ENCODE measurements at places on chromosomes 12 and 14.

- no peak for DNase-seq
These were observed 125.3 kb upstream of the HIF1A start for GRCh38 chr14:61569812-61570548.

DNA sequence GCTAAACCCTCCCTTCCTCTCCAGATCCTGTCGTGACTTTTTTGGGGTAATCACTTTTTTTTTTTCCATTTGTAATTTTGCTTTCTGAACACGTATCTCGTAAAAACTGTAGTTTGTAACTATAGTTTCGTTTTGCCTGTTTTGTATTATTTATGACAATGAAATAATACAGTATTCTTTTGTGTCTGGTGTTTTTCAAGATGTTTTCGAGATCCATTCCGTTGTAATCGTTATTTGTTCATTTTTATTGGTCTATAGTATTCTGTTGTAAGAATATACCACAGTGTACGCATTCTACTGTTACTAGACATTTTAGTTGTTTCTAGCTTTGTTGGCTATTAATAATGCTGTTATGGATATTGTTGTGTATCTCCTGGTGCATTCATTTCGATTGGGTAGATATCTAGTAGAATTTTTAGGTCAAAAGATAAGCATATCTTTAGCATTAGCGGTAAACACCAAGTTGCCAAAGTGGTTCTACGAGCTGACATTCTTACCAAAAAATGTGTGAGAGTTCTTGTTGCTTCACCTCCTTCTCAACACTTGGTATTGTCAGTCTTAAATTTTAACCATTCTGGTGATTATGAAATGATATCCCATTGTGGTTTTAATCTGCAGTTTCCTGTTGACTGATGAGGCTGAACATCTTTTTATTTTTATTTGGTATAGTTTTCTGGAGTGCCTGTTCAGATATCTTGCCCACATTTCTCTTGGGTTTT, 92.3 kb upstream of the EVL start:
- DNase-seq = no peak

DNA sequence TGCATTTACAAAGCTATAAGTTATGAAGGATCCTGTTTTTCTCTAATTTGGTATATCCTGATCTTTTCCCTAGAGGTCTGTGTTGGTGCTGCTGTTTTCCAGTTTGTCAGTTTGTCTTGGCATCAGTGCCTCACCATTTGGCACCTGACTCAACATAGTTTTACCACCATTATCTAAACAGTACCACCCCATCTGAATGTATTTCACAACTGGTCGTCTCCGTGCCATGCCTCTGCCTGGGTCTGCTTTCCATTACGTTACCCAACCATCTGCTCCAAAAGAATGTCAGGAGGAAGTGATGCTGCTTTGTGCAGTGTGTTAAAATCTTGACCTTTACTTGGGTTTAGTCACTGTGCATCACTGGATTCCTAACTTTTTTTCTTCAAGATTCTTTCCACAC, 129.3 kb upstream of the RASSF8 start:
- DNase-seq = no peak

DNA sequence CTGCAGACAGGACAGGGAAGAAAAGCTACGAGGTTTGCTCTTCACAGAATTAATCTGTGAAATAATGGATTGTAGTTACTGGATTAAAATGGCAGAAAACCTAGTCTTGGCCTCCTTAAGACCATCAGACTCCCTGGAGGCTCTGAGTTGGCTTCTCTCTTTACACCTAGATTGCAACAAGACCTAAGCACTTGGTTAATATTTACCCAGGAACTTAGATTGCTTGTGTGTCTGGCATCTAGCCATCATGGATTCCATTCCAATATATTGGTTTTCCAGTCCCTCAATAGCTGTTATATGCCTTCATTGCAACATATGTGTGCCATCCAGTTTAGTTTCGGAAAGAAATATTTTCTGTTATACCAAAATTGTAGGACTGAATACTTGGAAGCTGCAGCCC, 1.9 kb upstream of the GTF2A1 start:
- DNase-seq = no peak

DNA sequence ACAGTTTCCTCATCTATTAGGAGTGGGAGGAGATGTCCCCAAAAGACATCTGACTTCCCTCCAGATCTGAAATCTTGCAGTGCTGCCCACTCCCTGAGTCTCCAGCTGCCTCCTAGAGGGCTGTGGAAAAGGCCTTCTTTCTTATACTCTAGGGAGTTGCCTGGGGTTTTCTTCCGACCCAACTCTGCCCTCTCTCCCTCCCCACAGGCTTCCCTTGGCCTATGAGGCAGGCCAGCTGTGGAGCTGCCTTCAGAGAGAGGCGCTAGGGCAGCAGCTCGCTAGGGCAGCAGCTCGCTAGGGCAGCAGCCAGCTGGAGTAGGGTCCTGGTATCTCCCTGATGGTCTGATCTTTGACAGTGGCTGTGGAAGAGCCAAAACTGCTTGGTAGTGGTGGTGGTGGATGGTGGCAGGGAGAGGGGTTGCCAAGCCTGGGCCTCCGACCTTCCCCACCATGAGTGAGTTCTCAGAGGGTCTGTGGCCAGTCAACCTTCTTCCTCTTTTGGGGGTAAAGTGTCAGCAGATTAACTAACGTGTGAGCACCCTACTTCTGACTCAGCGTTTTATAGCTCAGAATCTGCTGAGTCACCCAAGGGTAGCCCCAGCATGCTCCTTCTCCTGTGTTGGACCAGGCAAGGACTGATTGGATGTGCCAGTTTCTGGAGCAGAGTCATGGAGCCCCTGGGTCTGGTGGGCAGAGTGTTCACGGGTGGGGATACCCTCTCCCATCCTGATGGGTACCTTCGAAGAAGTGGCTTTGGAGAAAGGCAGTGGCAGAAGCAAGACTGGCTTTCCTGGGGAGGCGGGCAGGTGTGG, 2.3 kb downstream of the SLC48A1 start:
- no peak for DNase-seq

GRCh38 chr12:27020761-27021160, 1.6 kb upstream of the MED21 start:
- DNase-seq = no peak

GRCh38 chr14:83706231-83706954, 1823.6 kb upstream of the FLRT2 start:
- DNase-seq = no peak

GRCh38 chr12:25069224-25069623, 120.3 kb upstream of the BCAT1 start:
- no peak for DNase-seq

- DNase-seq = no peak
These were observed 26.1 kb downstream of the KIF26A start for GRCh38 chr14:104164512-104164911.

DNA sequence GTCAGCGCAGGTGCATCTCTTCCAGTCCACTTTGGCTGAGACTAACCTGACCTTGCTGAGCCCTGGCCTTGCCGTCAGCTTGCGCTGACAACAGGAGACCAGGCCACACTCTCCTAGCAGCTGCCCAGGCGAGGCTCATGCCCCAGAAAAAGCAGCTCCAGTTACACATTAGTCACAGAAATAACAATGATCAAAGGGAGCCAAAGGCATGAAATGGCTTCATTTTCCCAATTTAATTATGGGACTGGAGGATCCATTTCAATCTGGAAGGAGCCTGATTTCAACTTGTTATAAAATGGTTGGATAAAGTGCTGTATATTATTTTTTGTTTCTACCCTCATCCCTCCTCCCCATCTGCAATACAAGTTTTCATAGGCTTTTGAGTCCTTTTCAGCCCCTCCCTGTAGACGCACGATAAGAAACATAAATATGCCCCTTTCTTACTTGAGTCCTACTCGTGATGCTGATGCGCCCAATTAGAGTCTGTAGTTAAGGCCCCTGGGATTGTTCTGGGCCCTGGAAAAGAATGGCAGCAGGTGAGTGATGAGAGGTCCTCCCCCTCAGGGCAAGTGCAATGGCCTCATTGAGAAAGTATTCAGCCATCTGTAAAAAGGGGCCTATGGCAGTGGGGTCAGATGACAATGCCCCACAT, 376.0 kb downstream of the C12orf75 start:
- no peak for DNase-seq

DNA sequence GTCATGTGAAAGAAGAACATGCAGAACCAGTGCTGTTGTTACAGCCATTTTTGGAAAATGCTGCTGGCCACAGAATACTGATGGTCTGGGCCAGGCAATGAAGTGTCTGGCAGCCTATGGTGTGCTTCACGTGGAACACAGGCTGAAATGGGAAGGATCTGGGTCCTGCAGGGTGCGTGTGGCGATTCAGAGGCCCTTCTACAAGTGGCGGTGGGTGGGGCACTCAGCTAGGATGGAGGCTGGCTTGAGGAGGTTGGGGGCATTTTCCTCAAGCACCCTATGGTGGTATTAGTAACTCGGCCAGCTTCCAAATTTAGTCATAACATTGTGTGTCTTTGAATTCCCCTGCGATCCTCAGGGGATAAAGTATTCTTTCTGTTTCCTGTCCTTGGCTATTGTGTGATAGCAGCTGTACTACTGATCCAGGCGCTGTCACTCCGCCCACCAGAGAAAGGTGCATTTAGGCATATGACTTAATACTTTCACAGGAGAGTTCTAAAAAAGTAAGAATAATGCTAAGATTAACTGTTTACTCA, 9.2 kb upstream of the RAD52 start:
- no peak for DNase-seq

GRCh38 chr14:33880330-33880729, 70.5 kb downstream of the EGLN3 start:
- no peak for DNase-seq

DNA sequence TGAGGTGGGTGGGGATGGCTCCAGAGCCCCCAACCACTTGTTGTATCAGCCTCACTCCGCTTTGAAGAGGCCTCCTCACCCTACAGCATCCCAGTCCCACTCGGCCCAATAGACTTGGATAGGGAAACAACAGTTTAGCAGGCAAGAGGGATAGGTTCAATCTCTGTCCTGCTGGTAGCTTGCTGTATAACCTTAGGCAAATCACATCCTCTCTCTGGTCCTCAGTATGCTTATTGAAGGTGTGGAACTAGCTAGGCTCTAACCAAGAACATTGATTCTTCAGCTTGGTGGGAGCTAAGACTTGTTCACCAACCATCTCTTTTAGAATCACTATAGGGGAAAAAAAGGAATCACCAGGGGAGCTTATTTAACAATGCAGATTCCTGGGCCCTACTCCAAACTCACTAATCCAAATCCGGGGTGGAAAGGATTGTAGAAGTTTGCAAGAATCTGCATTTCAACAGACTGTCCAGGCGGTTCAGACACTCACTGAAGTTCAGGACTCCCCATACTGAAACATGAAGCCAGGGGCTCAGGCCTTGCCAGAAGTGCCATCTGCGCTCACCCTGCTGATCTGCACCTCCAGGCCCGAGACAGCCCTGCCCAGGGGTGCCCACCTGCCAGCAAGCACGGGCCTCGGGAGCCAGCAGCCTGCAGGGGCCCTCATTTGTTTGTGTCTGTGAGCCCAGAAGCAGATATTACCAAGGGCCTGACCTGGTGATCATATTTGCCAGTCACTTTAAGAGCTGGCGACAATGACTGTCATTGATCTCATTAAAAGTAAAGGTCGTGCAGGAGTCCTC, 113.0 kb downstream of the ADCK1 start:
- DNase-seq = no peak

GRCh38 chr12:78870539-78870938, 6.0 kb downstream of the SYT1 start:
- DNase-seq = no peak

DNA sequence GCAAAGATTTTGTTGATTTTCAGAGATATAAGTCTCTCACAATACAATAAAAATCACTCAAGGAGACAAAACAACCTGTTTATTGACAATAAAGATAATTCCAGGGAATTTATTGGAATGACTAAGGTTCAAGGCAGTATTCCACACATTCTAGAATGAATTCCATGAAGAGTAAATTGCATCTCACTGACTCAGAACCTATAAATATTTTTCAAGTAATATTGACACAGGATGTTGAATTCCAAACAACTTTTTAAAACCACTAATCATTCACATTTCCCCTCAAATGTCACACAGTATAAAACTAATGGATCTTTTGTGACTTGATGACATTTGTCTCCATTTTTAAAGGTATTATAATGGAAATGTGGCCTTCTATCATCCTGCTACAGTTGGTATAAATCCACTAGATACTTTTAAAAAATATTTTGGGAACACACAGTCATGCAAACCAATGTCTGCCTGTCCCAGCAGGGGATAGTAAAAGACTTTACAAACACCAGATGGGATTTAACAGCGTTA, 42.1 kb upstream of the LGR5 start:
- DNase-seq = no peak

GRCh38 chr12:2451025-2451424, 343.7 kb upstream of the FKBP4 start:
- DNase-seq = no peak

DNA sequence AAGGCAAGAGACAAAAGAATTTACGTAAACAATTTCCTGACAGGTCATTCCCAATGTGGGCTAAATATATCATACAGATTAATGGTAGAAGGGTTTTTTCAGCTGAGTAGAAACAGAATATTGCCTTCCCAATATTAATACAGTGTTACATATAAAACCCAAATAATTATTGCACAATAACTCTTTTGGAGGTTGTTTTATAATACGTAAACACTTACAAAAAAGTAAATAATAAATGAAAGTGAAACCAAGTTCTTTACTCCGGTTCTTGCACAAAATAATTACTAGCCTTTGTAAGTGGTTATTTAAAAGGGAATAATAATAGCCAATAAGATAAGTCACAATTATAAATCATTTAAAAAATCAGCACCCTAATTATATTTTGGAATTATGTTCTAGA, 118.6 kb upstream of the SSTR1 start:
- no peak for DNase-seq

DNA sequence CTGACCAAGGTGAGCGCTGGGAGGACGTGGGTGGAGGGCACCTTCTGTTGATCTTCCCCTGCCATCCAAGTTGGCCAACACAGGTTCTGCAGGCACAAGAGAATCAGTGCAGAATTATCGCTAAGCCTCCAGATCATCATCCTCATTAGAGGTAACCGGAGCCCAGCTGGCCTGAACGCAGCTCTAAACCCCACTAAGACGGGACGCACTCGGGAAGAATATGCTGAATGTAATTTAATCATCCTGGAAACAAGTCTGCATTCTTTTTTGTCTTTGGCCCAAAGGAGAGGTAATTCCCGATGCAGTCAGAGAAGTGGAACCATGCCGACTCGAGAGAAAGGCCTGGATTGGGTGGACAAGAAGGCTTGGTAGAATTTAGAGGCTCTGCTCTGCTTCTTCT, 111.0 kb upstream of the GSC start:
- no peak for DNase-seq

- DNase-seq = no peak
These were observed 22.4 kb downstream of the ARG2 start for GRCh38 chr14:67641902-67642749.

DNA sequence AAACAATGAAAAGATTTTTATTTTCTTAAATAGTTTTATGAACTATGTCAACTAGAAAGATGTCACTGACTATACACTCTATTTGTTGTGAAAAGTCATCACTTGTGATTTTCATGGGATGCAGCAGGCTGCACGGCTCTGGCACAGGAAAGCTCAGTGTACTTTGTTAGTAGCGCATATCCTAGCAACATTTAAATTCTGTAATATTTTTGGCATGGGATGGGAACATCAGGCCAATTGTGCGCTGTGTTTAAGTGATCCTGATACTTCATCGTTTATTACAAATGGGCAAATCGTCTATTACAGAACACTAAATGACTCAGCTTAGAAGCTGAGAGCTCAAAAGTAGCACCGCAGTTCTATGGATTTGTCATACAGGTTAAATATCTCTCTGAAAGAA, 60.7 kb upstream of the SAV1 start:
- DNase-seq = no peak
